Neural crest cell (in vitro differentiated cells): ENCODE measurements at places on chromosomes 6 and 20.

- DNase-seq: no peak
These were observed 610 bp downstream of the ZNF217 start for GRCh38 chr20:53592992-53593465.

- no peak for DNase-seq
These were observed 595.7 kb downstream of the PTPRT start for GRCh38 chr20:42594011-42594410.

DNA sequence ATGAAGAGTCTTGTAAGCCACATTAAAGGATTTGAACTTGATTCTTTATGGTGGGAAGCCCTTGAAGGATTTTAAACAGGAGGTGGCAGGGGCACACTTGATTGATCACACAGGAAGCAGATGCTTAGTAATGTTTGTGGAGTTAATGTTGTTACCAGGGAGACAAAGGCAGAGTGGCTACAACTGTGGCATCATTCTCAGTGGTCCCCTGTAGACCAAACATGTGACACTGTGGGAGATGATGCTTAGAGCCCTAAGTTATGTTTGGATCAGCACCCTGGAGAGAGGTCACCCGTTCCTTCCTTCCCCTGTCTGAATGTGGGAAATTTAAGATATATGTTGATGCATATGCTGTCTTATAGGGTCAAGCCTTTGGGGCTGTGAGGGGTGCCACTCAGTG, 53.2 kb downstream of the EIF2S2 start:
- no peak for DNase-seq

- DNase-seq: no peak
These were observed 51.9 kb downstream of the BTBD9 start for GRCh38 chr6:38587766-38588362.

- no peak for DNase-seq
These were observed 8.0 kb upstream of the EPM2A start for GRCh38 chr6:145743332-145743731.

- no peak for DNase-seq
These were observed 129.2 kb downstream of the ATXN1 start for GRCh38 chr6:16632101-16632500.

GRCh38 chr6:25504661-25505060, 147.4 kb upstream of the SCGN start:
- no peak for DNase-seq

DNA sequence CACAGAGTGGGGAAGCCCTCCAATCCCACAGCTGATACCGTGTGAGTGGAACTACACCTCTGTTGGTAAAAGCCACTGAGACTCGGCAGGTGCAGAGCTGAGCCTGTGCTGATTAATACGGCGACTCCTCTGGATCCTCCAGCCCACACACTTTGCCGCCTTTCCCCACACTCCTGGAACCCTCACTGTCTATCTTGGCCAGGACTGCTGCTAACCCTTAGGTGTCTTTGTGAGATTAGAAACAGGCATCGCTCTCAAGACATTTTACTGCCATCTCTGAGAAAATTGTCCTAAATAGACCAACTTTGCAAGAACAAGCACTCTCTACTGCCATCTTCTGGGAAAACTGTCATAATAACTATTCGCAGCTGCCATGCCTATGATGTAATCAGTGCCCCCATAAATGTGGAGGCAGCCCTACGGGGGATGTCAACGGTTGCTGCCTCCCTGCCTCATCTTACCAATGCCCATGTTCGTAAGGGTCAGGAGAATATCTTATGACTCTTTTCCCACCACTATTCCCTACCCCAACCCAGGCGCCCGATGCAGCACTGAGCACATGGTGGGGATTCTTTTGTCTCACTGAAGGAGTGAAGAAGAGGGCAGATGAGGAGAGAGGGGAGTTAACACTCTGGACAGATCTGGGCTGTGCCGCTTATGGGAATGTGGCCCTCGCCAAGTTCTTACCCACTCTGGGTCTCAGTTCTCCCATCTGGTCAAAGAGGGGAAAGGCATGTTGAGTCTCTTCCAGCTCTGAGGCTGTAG, 26.1 kb upstream of the KCNB1 start:
- DNase-seq: peak; percentile 12

DNA sequence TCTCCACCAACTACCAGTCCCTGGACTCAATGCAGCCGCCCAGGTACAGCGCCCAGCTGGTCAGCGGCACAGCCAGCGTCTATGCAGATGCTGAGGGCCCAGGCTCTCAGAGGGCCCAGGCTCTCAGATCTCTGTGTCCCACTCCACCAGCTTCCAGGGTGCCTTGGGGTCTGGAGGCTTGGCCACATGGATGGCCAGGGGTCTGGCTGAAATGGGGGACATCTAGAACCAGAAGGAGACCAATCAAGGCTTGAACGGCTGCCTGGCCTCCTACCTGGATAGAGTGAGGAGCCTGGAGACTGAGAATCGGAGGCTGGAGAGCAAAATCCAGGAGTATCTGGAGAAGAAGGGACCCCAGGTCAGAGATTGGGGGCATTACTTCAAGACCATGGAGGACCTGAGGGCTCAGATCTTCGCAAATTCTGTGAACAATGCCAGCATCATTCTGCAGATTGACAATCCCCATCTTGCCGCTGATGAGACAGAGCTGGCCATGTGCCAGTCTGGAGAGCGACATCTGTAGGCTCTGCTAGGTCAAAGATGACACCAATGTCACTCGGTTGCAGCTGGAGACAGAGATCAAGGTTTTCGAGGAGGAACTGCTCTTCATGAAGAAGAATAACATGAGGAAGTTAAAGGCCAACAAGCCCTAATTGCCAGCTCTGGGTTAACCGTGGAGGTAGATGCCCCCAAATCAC, 44.1 kb upstream of the GRM4 start:
- DNase-seq: no peak

- no peak for DNase-seq
These were observed 114.9 kb upstream of the PTPN1 start for GRCh38 chr20:50395251-50395729.

DNA sequence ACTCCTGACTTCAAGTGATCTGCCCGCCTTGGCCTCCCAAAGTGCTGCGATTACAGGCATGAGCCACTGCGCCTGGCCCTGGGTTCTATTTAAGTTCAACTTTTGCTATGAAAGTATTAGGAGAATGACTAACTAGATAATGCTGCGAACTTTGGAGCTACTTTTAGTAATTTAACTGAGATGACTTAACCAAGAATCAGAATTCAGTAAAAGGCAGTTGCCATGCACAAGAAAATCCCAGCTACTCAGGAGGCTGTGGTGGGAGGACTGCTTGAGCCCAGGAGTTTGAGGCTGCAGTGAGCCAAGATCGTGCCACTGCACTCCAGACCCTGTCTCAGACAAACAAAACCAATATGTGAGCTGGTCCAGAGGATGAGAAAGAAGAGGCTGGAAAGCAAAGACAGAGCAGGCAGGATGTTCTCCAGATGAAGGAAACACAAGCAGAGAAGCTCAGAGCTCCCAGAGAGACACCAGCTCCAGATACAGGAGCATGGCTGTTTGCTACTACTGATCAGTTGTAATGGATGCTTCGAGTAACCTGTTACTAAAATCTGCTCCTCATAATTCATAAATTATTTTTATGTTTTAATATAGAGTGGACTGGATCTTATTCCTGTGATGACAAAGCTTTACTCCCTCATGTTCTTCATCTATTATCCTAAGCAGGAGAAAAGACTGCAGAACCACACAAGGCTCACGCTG, 23.9 kb downstream of the ZNF217 start:
- no peak for DNase-seq

GRCh38 chr6:57109880-57110279, 19.9 kb downstream of the ZNF451 start:
- DNase-seq: no peak

GRCh38 chr6:85405175-85405852, 44.6 kb upstream of the NT5E start:
- DNase-seq: no peak

DNA sequence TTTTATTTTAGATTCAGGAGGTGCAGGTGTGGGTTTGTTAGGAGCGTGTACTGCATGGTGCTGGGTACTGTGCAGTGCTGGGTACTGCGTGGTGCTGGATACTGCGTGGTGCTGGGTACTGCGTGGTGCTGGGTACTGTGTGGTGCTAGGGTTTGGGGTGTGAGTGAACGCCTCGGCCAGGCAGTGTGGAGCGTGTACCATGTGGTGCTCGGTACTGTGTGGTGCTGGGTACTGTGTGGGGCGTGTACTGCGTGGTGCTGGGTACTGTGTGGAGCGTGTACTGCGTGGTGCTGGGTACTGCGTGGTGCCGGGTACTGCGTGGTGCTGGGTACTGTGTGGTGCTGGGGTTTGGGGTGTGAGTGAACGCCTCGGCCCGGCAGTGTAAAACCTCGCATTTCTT, 62.9 kb downstream of the WDR27 start:
- DNase-seq: no peak

- no peak for DNase-seq
These were observed 12.4 kb downstream of the PKIG start for GRCh38 chr20:44594730-44595129.

GRCh38 chr6:159801935-159802334, 1.9 kb downstream of the PNLDC1 start:
- DNase-seq: no peak

DNA sequence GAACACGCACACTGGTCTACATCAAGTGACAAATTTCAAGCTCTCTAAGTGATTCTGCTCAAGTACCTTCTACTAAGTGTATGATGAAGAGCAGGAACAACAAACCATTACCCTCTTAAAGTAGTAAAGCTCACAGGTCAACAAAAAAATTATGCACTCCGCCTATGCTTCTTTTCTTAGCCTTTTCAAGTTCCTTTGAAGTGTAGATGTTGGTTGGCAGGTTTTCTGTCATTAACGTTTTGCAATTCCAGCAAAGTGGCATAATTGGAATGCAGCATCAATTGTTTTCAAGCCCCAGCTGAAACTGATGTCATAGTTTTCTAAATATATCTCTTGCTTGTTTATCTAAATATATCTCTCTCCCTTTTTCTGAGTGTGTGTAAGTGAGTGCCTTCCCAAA, 396.9 kb upstream of the EYS start:
- no peak for DNase-seq

- DNase-seq: no peak
These were observed 46.0 kb downstream of the TIAM2 start for GRCh38 chr6:155040901-155041650.

- DNase-seq: no peak
These were observed 31.8 kb downstream of the SNRNP48 start for GRCh38 chr6:7621761-7622160.

GRCh38 chr6:30781395-30781742, 37.0 kb upstream of the IER3 start:
- no peak for DNase-seq

- DNase-seq: no peak
These were observed 426.8 kb upstream of the SOX4 start for GRCh38 chr6:21166754-21167153.

- no peak for DNase-seq
These were observed 40.4 kb downstream of the GNAS start for GRCh38 chr20:58892932-58893224.

- no peak for DNase-seq
These were observed 43.3 kb downstream of the EZR start for GRCh38 chr6:158775832-158776231.

- DNase-seq: no peak
These were observed 7.5 kb upstream of the BFSP1 start for GRCh38 chr20:17538517-17539170.
